ENCODE measurements at places on chromosomes 6 and 20.

- no peak for DNase-seq
Measured at GRCh38 chr6:11851387-11851786, 72.8 kb upstream of the ADTRP start.

DNA sequence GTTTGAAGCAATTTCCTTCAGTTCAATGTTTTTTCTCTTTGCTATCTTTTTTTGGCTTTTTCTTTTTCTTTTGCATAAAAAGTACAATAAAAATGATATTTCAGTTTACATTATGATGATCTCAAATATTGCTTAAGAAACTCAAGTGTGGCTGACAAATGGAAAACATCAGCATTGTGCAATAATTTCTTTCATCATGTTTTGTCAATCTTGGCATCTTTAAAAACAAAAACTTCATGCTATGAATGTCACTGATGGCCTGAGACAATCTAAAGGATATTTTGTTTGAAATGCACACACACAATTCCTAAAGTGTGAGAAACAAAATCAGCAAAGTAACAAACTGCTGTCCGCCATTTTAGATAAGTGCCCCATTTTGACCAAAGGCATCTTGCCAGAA lies 13.9 kb upstream of the MTCL3 start:
- DNase-seq, result no peak

- DNase-seq, result no peak
Measured at GRCh38 chr20:59143326-59143725, 20.3 kb upstream of the ZNF831 start.

DNA sequence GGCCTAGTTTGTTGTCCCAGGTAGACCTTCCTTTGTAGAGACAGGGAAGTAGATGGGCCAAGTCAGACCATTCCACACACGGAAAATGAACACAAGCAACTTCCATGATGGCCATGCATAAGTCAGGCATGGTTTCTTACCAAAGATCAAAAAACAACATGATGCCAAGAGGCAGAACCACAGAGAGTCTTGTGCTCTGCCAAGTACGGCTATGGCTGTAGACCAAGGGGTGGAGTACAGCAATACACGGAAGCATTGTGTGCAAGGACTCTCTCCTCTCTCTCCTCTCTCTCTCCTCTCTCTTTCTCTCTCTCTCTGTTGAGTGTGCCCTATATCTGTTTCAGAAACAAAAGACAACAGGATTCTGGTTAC lies 4.8 kb upstream of the DUSP22 start:
- DNase-seq, result no peak

GRCh38 chr20:9204979-9205378 lies 136.1 kb downstream of the PLCB4 start:
- no peak for DNase-seq
